ENCODE measurements at places on chromosomes 5 and 9. TPM values are rescaled to one million over a fixed set of nuclear protein-coding genes. Genes with fewer than 3 reads are reported as not detected.

The CD180 gene
- not detected for total RNA-seq

The C5orf63 gene
- total RNA-seq = 3.2 TPM

The ADGRV1 gene
- total RNA-seq = 0.85 TPM

The KIF24 gene
- 0.48 TPM for total RNA-seq

The CCNO gene
- total RNA-seq = 1.2 TPM

The SMIM32 gene
- total RNA-seq = not detected

The GMCL2 gene
- not detected for total RNA-seq

The TICAM2 gene
- 0.72 TPM for total RNA-seq

The LCN12 gene
- not detected for total RNA-seq

The TRPM3 gene
- not detected for total RNA-seq

The PCDHB5 gene
- 0.64 TPM for total RNA-seq

The FOXD4 gene
- 0.24 TPM for total RNA-seq

The OR1Q1 gene
- total RNA-seq = not detected

The C9orf43 gene
- not detected for total RNA-seq

The IFNA2 gene
- not detected for total RNA-seq

The SHOC1 gene
- not detected for total RNA-seq

The CYSRT1 gene
- total RNA-seq = 6.0 TPM

The CCDC183 gene
- total RNA-seq = not detected

The PCDHB11 gene
- 0.43 TPM for total RNA-seq

The TRIM7 gene
- total RNA-seq = 28.2 TPM

The SOHLH1 gene
- not detected for total RNA-seq

The NUP214 gene
- 10.6 TPM for total RNA-seq

The CRHBP gene
- total RNA-seq = 0.24 TPM

The PCDH12 gene
- total RNA-seq = not detected

Data from tracheal epithelial cell (primary cell).